Aorta (tissue), 5 donors: ENCODE measurements at places on chromosomes 3 and 15. TPM values are rescaled to one million over a fixed set of nuclear protein-coding genes. Genes with fewer than 3 reads are reported as not detected.

GRCh38 chr3:115550285-115550761 is 73.0 kb upstream of the GAP43 start:
- DNase-seq = peak; percentile 70

Gene FOXP1
- polyA plus RNA-seq = 15.2 TPM

Gene SLC28A1
- 2.8 TPM for polyA plus RNA-seq

Gene TERC
- not detected for polyA plus RNA-seq

- DNase-seq = no peak
These were observed 215.3 kb downstream of the MEIS2 start for GRCh38 chr15:36884936-36885635.

- no peak for DNase-seq
These were observed 12.8 kb downstream of the LXN start for GRCh38 chr3:158659454-158660237.

DNA sequence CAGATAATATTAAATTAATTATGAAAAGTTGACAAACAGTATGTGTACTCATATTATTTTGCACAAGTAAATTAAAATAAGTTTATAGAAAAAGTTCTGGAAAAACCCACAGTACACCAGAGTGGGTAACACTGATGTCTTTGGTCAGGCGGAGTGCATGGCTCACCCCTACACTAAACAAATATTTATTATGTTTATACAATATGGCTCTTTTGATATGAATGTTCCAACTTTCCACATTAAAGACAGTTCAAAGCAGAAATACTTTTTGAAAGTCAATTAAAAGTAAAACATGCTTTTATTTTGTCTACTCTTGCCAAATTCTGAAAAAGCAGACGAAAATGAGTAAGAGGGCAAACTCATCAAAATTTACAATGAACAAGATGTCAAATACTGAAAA is 56.2 kb upstream of the DCBLD2 start:
- no peak for DNase-seq

- DNase-seq = no peak
These were observed 58.6 kb downstream of the WWTR1 start for GRCh38 chr3:149599236-149599635.

Gene CAMK2N2
- not detected for polyA plus RNA-seq

- peak; percentile 75 for DNase-seq
These were observed 106.4 kb upstream of the RPL32 start for GRCh38 chr3:12947504-12948369.

Gene LDHAL6B
- polyA plus RNA-seq = not detected

Gene EPHA3
- polyA plus RNA-seq = 2.8 TPM

GRCh38 chr15:48646331-48646730 is 822 bp upstream of the FBN1 start:
- DNase-seq = no peak

Gene NEK10
- polyA plus RNA-seq = 0.25 TPM

GRCh38 chr15:95247071-95247984 is 1016.0 kb downstream of the MCTP2 start:
- no peak for DNase-seq

Gene PRSS50
- polyA plus RNA-seq = not detected
